ENCODE measurements at places on chromosomes 5 and 9.

- no peak for DNase-seq
These were observed 38.6 kb upstream of the TMOD1 start for GRCh38 chr9:97462914-97463313.

DNA sequence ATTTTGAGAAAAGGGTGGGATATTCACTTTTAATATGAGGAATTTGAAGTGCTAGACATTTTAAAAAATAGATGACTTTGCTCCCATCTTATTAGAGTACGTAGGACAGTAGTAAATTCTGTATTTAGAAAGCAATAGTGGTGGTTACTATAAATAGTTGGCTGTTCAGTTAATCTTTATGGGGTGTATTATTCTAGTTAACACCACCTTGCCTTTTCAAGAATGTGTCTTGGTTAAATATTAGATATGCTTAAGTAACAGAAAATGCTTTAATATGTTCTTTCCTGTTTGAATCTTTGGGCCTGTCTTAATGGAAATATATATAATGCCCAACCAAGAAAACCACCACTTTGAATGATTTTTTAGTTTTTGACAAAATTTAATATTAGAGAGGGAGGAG, 608.7 kb upstream of the FAM174A start:
- DNase-seq: no peak

DNA sequence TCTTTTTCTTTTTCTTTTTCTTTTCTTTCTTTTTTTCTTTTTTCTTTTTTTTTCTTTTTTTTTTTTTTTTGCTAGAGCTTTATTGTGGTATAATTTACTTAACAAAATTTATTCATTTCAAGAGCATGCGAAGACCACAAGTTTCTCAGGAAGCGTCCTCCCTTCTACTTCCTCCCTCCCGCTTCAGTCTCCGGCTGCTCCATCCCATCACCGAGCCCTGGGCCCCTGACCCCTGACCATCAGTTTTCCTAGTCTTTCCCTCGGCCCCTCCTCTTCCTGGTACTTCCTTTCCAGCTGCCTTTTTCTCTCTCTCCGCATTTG, 34.7 kb downstream of the C9orf152 start:
- DNase-seq: no peak

DNA sequence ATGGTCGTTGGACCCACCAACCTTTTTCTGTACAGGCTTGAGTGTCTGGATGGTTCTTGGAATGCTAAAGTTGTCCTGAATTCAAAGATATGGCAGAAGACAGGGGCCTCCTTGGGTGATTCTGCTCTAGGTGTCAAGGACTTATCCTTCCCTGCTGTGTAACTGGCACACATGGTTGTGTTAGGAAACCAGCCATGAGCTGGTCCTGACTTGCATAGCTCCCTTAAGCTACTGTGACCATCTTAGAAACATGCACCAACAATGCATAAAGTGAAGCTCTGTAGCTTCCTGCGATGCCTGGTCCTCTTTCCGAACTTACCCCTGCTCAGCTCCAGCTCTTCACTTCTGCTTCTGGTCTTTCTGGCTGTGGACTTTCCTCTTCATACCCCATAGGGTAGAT, 224.6 kb downstream of the TLE4 start:
- no peak for DNase-seq

GRCh38 chr9:93058355-93059010, at the start of gene SUSD3:
SUSD3 (plus strand) TSS chr9:93058701; CDS start chr9:93058743, 42 bp downstream.
- no peak for DNase-seq
